Activated T-helper 1 cell treated with anti-CD3 and anti-CD28 coated beads, Interleukin-12 subunit alpha, Interleukin-12 subunit beta, Interleukin-2, Interleukin-4 antibody, amounts not matched to agents 30 ng/mL and 10 ng/mL and 1 ng/mL, durations not matched to agents 14 hours and 24 hours and 36 hours (primary cell): ENCODE measurements at places on chromosomes 1 and 21. TPM values are rescaled to one million over a fixed set of nuclear protein-coding genes. Genes with fewer than 3 reads are reported as not detected.

PRMT6 gene
- total RNA-seq: 27.3 and 28.2 TPM in 2 replicates

YIPF1 gene
- total RNA-seq: 14.7 and 15.2 TPM in 2 replicates

C1QC gene
- total RNA-seq: not detected in 2 replicates

- peaks cover 9% of the 10 kb centered on the region for H3K36me3 ChIP-seq
- no peak for DNase-seq
- H3K27me3 ChIP-seq: no peaks in the 10 kb centered on the region
- peak overlapping the region; percentile 81 for H3K27ac ChIP-seq
These were observed 15.8 kb downstream of the INPP5B start for GRCh38 chr1:37931102-37931360.

- DNase-seq: no peak
- H3K27me3 ChIP-seq: no peaks in the 10 kb centered on the region
- peaks cover 7% of the 10 kb centered on the region for H3K4me1 ChIP-seq
- no peak overlapping the region for H3K27ac ChIP-seq
- peaks cover 13% of the 10 kb centered on the region for H3K36me3 ChIP-seq
These were observed 10.9 kb downstream of the LSS start for GRCh38 chr21:46217511-46218196.

C1QA gene
- total RNA-seq: not detected in 2 replicates

DNA sequence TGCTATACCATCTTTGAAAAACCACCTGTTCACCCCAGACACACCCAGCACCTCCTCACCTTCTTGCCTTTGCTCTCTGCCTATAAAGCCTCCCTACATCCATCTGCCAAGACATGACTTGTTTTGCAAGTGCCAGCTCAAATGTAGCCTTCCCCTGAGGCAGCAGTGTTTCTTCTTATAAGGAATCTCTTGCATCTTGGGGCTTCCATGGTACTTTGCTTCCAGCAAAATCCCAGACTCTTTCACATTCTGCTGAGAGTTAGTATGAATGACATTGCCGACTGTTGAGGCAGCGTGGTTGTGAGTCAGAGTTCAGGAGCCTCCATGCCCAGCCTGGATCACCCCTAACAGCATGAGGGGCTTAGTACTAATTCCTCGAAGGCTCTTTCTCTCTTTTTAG, 217.4 kb upstream of the RUNX1 start:
- H3K27me3 ChIP-seq: peaks cover 3% of the 10 kb centered on the region
- no peak overlapping the region for H3K4me3 ChIP-seq
- DNase-seq: no peak
- peak overlapping the region; percentile 5 for H3K27ac ChIP-seq

GRCh38 chr21:15616864-15617574, 112.8 kb upstream of the USP25 start:
- H3K27ac ChIP-seq: no peak overlapping the region
- no peaks in the 10 kb centered on the region for H3K27me3 ChIP-seq
- no peaks in the 10 kb centered on the region for H3K36me3 ChIP-seq
- no peaks in the 10 kb centered on the region for H3K4me1 ChIP-seq
- no peak for DNase-seq

DNA sequence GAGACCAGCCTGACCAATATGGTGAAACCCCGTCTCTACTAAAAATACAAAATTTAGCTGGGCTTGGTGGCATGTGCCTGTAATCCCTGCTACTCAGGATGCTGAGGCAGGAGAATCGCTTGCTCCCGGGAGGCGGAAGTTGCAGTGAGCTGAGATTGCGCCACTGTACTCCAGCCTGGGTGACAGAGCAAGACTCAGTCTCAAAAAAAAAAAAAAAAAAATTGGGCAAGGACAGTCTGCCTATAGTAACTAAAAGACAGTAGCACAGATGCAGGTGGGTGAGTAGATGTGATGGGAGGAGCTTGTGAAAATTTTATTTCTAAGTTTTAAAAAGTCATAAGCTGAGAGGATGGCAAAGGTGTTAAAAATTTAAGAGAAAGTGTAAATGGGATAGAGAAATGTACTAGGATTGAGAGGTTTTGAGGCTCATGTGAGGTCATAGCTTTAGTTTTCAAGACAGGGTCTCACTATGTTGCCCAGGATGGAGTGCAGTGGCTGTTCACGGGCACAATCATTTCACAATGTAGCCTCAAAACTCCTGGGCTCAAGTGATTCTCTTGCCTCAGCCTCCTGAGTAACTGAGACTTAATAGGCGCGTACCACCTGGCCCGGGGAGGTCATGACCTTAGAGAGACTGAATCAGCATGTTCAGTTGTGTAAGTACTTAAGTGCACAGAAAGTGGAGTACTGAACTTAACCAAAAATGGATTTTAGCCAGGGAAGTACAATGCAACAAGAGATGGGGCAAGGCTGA, 33.7 kb downstream of the PTP4A2 start:
- no peak for DNase-seq
- peak overlapping the region; percentile 10 for H3K27ac ChIP-seq
- H3K4me3 ChIP-seq: no peak overlapping the region

DNA sequence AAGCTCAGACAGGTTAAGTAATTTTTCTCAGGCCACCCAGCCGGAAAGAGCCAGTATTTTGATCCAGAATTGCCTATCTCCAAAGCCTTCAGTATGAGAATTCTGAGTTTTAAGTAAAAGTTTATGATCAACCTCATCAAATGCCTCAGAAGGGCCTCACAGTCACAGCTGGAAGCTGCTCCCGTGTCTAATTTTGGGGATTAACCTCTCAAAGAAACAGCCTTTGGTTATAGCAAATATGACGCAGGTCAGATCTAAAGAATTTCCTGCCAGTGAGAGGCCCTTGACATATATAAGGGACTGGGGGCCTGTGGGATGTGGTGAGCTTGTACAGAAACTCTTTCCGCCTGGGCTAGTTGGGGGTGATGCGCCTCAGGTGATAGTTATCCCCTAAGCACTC, 2.3 kb downstream of the EXTL1 start:
- H3K4me3 ChIP-seq: no peak overlapping the region
- H3K36me3 ChIP-seq: no peaks in the 10 kb centered on the region
- no peak overlapping the region for H3K27ac ChIP-seq
- peaks cover 8% of the 10 kb centered on the region for H3K27me3 ChIP-seq
- no peak for DNase-seq
- peaks cover 16% of the 10 kb centered on the region for H3K4me1 ChIP-seq

DNA sequence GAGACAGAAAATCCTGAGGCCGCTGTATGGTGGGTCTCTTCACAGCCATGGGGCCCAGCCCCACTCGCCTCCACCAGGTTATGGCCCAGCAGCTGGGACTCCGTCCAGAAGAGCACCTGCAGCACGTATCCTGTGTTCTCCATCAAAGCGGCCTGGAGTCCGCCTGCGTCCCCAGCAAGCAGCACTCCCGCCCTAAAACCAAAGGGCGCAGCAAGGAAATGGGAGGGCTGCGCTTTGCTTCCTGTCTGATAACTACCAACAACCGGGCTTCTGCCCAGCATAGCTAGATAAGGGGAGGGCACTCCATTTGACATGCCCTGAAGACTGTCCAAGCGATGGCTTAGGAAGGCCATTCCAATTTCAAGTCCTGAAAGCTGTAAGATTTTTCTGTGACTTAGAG, 119.9 kb downstream of the KCNJ15 start:
- H3K36me3 ChIP-seq: no peaks in the 10 kb centered on the region
- no peak overlapping the region for H3K4me3 ChIP-seq
- peaks cover 6% of the 10 kb centered on the region for H3K27me3 ChIP-seq
- H3K4me1 ChIP-seq: no peaks in the 10 kb centered on the region

- H3K4me1 ChIP-seq: peaks cover 41% of the 10 kb centered on the region
- peak overlapping the region; percentile 38 for H3K27ac ChIP-seq
- peaks cover 13% of the 10 kb centered on the region for H3K36me3 ChIP-seq
- peaks cover 6% of the 10 kb centered on the region for H3K27me3 ChIP-seq
- no peak for DNase-seq
These were observed 273.7 kb downstream of the SRGAP2C start for GRCh38 chr1:121458291-121459048.

- peak overlapping the region; percentile 89 for H3K27ac ChIP-seq
- peak overlapping the region; percentile 83 for H3K4me3 ChIP-seq
- DNase-seq: peak; percentile 63
- peaks cover 20% of the 10 kb centered on the region for H3K36me3 ChIP-seq
- peaks cover 48% of the 10 kb centered on the region for H3K4me1 ChIP-seq
These were observed 440 bp downstream of the PIGP start for GRCh38 chr21:37072274-37072987.

GRCh38 chr1:240092301-240093119, 827 bp downstream of the FMN2 start:
- H3K4me3 ChIP-seq: no peak overlapping the region
- peaks cover 29% of the 10 kb centered on the region for H3K27me3 ChIP-seq
- H3K4me1 ChIP-seq: no peaks in the 10 kb centered on the region

H6PD gene
- 15.7 TPM in 2 replicates for total RNA-seq

DNA sequence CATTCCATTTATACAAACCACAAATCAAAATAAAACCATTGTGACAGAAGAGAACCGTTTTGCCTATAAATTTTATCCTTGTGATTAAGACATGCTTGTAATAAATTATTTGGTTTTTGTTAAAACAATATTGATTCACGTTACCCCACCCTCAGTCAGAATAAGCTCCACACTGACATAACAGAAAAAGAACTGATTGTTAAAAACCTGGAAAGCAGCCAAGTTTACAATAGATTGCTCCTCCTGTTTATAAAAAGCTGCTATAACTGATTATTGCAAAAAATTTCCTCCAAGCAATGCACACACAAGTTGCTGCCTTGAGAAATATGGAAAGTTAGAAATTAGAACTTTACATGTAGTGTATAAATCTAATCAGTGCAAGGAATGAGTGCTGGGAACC, 263.5 kb downstream of the SETD4 start:
- H3K27ac ChIP-seq: no peak overlapping the region
- no peak for DNase-seq
- no peaks in the 10 kb centered on the region for H3K4me1 ChIP-seq
- H3K4me3 ChIP-seq: no peak overlapping the region

GRCh38 chr1:85894651-85895050, 186.4 kb upstream of the ZNHIT6 start:
- no peak overlapping the region for H3K27ac ChIP-seq
- H3K36me3 ChIP-seq: no peaks in the 10 kb centered on the region
- H3K4me1 ChIP-seq: no peaks in the 10 kb centered on the region
- DNase-seq: no peak

DNA sequence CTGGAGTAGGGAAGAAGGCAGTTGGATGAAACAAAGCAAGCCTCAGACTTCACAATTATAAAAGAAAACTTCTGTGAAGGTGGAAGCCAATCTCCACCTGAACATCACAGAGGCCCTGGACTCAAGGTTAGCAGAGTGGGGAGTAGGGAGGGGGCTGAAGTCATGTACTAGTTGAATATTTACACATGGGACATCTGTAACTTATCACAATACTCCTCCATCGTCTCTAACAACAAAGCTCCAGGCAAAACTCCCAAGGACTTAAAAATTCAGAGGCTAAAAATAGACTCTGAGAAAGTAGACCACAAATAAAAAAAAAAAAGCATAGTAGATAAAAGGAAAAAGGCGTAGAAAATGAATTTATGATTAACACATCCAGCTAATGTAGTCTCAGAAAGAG, 326.3 kb upstream of the PKN2 start:
- no peaks in the 10 kb centered on the region for H3K4me1 ChIP-seq
- H3K36me3 ChIP-seq: no peaks in the 10 kb centered on the region
- no peak for DNase-seq
- H3K4me3 ChIP-seq: no peak overlapping the region
- no peak overlapping the region for H3K27ac ChIP-seq

DNA sequence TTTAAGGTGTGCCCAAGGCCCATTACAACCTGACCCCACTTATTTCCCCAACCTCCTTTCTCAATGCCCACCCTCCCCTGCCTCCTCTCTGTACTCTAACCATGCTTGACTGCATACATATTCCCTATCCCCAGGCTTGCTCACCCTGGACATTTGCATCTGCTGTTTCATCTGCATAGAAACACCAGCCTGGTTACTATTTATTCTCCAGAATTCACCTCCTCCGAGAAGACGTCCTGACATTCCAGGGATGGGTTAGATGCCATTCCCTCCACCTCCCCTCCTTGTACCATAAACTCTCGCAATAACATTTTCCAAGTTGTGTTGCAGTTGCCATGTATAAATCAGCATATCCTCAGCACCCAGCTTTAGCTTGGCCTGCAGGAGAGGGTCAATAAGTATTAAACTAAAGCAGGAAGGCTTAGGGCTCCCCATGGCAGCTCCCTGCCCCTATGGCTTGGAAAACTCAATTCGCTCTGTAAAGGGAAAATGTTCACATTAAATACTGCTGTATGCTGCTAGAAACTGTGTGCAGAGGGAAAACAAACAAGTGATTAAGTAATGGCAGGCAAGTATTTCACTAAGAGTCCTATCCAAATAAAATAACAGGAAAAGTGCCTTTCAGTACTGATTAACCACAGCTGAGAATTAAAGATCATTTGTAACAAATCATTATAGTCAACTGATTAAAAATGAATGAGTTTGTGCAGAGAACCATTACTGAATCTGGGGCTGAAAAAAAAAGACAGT, 202.3 kb downstream of the TNR start:
- no peaks in the 10 kb centered on the region for H3K4me1 ChIP-seq
- H3K36me3 ChIP-seq: peaks cover 3% of the 10 kb centered on the region
- no peak overlapping the region for H3K27ac ChIP-seq
- DNase-seq: no peak
- no peak overlapping the region for H3K4me3 ChIP-seq

GRCh38 chr1:17674726-17675500, 80.2 kb upstream of the ACTL8 start:
- no peak for DNase-seq
- H3K27me3 ChIP-seq: no peaks in the 10 kb centered on the region
- no peaks in the 10 kb centered on the region for H3K4me1 ChIP-seq
- H3K27ac ChIP-seq: no peak overlapping the region
- H3K36me3 ChIP-seq: no peaks in the 10 kb centered on the region
- no peak overlapping the region for H3K4me3 ChIP-seq

MYOG gene
- not detected in 2 replicates for total RNA-seq

DNA sequence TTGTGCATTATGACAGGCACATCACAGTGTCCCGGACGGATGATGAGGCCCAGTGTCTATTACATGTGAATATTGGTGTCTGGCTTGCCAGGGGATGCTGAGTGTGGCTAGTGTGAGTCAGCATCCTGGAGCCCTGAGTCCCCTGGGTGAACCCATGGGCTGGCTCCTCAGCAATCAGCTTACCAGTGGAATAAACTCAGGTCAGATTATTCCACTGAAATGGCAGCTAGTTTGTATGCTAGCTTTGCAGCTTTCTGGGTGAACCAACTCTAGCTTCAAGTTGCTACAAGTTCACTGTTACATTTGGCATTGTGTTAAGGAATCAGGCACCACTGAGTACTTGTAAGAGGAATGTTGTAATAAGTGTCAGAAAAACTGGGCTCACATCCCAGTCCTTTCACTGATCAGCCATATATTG, 23.9 kb upstream of the RPTN start:
- DNase-seq: no peak
- H3K27ac ChIP-seq: no peak overlapping the region
- no peak overlapping the region for H3K4me3 ChIP-seq
- no peaks in the 10 kb centered on the region for H3K4me1 ChIP-seq

NUP133 gene
- total RNA-seq: 47.9 and 49.1 TPM in 2 replicates

- no peak overlapping the region for H3K4me3 ChIP-seq
- H3K4me1 ChIP-seq: no peaks in the 10 kb centered on the region
- no peaks in the 10 kb centered on the region for H3K36me3 ChIP-seq
- no peak for DNase-seq
- no peak overlapping the region for H3K27ac ChIP-seq
These were observed 420.2 kb downstream of the KCTD3 start for GRCh38 chr1:215987092-215987875.

CYYR1 gene
- not detected in 2 replicates for total RNA-seq
